ENCODE measurements at places on chromosomes 1 and 21. TPM values are rescaled to one million over a fixed set of nuclear protein-coding genes. Genes with fewer than 3 reads are reported as not detected.

Gene DSCAM
- total RNA-seq = not detected

DNA sequence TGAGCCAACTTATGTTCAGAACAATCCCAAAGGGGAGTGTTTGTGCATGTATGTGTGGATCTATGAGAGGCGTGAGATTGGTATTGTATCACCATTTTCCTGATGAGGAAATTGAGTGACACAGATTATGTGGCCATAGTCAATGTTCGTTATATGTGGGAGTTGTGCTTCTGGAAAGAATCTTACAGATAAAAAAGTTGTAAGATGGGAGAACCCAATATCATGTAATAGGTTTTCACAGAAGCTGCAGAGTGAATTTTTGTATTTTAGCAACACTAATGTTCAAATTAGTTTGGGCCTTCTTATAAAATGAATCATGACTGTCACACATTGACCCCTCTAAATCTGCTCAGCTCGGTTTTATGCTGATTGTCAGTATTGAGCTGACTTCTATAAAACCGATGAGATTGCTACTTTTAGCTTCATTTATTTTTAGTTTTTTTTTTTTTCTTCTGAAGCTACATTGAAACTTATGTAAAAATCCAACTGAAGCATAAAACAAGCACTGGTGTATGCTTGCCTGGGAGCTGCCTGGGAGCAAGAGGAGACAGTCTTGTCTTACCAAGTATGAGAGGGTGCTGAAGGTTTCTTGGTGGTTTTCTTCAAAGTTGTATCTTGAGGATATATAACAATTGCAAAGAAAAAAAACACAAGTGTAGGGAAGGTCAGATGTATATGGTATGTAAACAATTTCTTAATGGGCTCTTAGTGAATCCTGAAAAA is 4.1 kb downstream of the RWDD3 start:
- DNase-seq = no peak

DNA sequence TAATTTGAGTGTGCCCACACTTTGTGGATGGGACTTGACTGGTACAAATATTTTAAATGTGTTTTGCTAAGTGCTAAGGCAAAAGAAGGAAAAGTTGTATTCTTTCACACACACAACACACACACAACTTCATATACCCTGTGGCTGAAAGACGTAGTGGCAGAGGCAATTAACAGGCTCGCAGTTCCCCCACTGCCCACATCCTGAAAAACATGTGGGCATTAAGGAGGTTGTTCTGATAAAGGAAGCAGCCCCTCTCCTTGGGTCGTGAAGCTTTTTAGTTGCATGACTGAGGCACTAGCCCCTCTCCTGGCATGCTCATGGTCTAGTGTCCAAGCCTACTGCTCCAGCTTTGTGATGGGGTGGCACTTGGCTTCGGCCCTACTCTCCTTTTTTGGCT is 14.3 kb upstream of the ADAM30 start:
- DNase-seq = no peak

- DNase-seq = peak; percentile 78
Observed at GRCh38 chr21:37365517-37366481, 774 bp upstream of the DYRK1A start.

DNA sequence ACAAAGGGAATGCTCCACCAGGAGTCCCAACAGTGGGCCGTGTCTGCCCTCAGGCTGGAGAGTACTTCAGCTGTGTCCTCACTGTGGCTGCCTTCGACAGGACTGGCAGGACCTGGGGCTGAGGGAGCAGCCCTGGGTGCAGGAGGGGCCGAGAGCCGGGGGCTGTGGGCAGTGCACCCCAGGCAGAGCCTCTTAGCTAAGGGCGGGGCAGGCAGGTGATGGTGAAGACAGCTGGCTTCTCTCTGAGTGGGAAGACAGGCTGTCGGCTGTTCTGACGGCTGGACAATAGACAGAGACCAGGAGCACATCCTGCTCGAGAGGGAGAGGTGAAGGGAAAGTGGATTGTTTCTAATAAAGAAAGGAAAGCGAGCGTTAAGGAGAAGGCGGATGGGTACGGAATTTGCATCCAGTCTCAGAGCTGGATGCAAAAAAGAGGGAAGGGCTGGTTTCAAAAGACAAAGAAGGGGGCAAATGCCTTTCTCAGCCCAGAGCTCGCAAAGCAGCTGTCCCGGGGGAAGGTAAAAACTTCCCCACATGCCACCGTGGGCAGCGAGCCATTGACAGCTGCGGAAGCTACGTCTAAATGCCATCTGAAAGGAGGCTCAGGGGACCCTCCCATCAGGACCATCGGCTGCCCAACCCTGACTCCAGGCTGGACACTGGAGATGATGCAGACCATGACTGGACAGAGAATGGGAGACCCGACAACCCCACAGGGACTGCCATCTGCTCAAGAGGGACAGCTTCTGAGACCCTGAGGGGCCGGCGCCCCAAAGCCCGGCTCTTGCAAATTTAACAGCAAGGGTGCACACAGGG is 92.0 kb downstream of the STUM start:
- DNase-seq = no peak

- DNase-seq = peak; percentile 66
Observed at GRCh38 chr1:85585799-85586198, 5.2 kb downstream of the CCN1 start.

- DNase-seq = no peak
Observed at GRCh38 chr21:17712887-17713286, 100.2 kb upstream of the BTG3 start.

Data from osteoblast (primary cell).